Cortex of kidney (tissue), 1 donor: ENCODE measurements at places on chromosomes 2 and 18.

GRCh38 chr2:219277703-219278654 lies 1.2 kb upstream of the DNAJB2 start:
- DNase-seq, result no peak

DNA sequence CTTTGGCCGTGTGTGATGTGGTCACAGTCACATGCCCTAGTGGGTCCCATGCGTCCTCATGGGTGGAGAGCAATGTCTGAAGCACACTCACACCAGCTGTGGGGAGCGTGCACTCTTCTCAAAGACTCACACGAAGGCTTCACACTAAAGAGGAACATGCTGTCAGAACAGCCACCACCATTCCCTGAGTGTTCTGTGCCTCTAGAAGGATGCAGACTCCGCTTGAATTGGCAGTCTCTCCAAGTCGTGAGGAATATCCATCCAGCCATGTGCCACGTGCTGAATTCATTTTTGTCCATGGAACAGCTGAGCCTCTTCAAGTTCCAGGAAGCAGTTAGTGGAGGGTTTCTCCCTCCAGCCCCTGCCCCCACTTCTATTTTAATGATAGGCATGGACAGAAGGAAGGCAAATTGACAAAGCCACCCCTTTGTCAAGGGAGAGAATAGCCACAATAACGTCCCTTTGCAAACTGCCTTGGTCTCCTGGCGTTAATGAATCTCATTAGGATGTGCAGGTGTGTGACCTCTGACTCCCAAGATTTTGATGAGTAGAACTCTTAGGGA lies 464.3 kb upstream of the ID2 start:
- no peak for DNase-seq

- no peak for DNase-seq
These were observed 106.5 kb downstream of the ZNF532 start for GRCh38 chr18:58970943-58971790.

DNA sequence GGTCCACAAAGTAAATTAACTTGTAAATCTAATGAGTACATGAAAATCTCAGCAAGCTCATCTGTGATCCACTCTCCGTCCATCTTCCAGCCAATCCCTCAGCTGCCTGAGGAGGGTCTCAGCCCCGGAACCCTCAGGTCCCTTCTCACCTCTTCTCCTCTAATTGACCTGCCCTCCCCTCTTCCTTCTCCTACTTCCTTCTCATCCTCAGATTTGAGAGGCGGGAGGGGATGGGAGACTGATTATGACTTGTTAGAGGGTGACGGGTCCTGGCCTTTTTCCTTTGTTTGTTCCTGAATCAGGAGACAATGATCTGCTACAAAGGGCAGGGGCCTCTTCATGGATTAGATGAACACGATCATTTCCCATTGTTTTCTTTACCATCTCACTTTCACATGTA lies 80.1 kb downstream of the CYBRD1 start:
- DNase-seq, result no peak

DNA sequence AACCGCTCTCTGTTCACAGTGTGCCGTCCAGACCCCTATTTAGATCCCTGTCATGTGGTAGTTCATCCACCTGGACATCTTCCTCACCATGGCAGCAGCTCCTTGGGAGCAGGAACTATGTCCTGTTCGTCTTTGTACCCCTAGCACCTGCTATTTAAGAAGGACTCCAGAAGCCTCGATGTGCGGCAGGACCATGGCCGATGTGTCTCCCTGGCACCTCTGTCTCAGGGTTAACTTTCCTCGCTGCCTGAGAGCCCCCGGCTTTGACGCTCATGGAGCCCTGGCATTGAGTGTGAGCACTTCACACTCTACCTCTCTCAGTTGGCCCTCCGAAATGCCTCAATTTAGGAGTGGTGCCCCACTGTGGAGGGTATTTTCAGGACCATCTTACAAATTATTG lies 152.0 kb downstream of the FAM210A start:
- no peak for DNase-seq

GRCh38 chr2:55228226-55228563 lies 3.9 kb downstream of the CLHC1 start:
- no peak for DNase-seq

DNA sequence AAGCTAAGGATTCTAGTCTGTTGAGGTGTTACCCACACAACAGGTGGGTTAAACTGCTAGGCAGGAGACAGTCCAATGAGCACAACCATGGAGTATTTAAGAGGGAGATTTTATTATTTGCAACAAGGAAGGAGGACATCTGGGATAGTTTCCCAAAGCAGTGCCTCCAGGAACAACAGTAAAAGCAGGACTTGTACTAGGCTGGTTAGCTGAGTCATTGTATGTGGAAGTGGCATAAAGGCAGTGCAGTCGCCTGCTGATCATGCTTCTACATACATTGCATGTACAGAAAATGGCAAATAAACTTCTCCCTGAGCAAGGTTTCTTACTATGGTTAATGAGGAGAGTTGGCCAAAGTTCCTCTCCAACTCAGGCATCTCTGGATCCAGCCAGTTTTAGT lies 46.1 kb upstream of the CYTIP start:
- no peak for DNase-seq

DNA sequence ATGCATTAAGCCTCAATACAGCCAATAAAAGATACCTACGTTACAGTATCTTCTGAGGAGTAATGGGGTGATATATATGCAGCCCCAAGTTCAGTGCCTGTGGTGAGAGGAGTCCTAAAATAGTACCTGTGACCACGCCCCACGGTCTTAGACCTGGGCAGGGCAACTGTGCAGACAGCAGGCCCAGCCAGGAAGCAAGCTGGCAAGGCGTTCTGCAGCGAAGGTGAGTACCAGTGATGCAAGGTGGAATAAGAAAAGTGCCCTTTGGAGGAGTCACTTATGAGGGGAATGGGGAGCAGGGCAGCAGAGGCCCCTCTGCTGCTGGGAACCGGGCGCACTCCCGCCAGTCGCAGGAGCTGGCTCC lies 12.7 kb upstream of the MAP3K2 start:
- DNase-seq, result no peak

GRCh38 chr2:171323971-171324528 lies 109.7 kb downstream of the METTL8 start:
- DNase-seq, result no peak

DNA sequence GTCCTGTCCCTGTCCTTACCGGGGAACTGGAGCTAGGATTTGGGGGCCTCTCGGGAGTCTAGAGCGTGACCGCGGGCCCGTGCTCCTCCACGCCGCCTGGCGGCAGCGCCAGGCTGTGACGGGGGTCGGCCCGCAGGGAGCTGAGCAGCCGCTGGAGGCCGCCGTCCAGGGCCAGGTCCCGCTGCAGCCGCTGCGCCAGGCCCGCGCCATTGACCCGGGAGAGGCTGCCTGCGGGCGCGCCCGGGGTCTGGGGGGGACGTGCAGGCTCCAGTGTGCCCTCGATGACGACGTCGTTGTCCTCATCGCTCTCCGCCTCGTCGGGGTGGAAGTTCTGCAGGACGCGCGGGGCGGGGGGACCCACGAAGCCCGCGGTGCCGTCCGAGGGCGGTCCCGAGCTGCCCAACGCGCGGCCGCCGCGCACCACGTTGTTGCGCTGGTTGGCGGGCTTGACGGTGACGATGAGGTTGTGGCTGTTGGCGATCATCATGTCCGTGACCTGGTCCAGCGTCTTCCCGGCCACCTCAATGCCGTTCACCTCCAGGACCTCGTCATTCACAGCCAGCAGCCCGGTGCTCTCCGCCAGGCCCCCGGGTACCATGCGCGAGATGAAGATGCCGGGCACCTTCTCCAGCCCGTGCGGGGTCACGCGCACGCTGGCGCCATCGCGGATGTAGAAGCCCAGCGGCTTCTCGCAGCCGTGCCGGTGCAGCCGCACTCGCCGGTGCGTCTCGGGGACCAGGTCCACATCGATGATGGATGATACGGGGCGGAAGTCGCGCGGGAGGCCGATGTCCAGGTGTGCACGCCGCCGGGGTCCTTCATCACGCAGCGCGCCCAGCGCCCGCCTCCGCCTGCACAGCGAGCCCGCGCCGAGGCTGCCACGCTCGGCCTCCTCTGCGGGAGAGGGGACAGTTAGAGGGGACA lies 50.9 kb downstream of the ADNP2 start:
- DNase-seq, result no peak

DNA sequence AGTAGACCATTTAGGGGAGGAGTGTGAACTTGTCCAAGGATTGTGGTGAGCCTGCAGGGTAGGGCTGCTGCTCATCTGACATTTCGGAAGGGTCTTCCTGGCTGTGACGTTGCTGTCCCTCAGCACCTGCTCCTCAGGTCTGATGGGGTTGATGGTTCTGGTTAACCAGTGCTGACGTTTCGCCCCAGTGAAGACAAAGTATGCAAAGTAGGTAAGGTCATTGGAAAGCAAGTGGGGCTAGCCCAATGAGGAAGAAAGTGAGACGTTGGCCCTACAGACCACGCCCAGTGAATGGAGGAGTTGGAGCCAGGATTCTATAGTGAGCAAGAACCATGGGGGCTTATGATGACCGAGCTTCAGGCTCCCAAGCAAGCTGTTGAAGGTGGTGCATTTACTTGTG lies 33.4 kb upstream of the ZNF396 start:
- no peak for DNase-seq

DNA sequence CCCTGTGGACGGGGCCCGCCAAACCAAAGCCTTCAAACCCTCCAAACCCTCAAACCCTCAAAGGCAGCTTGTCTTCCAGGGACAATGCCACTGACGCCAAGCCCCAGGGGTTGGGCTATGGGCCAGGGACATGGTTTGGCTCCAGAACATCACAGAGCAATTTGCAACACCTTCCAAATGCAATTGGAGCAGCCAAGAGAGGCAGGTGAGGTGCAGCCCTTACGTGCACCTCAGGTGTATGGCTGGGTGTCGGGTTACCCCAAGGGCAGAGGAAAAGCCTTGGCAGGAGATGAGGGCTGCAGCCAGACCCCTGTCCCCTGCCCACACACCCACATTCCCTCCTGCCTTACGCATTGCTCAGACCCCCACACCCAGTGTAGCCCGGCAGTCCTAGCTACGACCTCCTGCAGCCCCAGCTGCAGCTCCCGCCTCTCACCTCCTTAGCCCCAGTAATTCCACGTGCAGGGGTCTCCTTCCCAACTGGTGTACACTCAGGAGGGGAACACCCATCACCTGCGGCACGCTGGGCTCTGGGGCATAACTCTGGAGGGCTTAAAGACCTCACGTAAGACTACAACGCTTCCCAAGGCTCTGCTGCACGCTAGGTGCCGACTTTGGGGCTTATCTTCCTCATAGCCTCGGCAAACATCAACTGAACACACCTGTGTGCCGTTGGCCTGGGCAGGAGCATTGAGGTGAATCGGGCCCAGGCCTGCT lies 88.7 kb downstream of the TFCP2L1 start:
- no peak for DNase-seq

DNA sequence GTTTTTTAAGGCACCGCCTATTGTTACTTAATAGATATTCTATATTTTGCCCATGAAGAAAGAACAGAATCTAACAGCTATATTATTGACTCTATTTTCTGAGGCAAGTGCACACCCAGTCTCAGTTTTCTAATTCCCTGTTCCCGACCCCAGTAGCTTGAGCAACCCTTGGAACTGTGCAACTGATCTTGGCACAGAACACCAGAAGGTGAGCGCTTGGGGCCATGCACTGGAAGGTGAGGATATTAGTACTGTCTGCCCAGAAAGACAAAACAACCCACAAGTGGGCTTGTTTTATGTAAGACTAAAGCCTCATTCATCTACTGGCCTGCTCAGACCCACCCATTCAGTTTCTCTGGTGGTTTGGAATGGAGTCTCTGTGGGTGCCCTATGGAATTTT lies 188.8 kb upstream of the LINC00305 start:
- no peak for DNase-seq

DNA sequence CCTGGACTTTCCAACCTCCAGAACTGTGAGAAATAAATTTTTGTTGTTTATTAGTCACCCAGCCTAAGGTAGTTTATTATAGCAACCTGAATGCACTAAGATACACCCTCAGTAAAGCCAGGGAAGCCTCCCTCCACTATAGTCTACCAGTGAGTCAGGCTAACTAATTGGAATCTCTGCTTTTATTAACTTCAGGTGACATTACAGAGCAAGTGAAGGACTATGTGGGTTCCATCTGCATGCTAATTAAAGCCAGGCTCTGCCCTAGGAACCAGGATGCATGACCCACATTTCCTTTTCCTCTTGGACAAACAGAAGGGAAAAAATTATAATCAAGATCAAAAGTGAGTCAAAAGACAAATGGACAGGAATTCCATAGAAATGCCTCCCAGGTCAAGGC lies 56.1 kb downstream of the ZC3H8 start:
- DNase-seq, result no peak
